ENCODE measurements at places on chromosomes 12 and 14.

GRCh38 chr12:10113075-10113474 is 14.3 kb upstream of the CLEC1A start:
- DNase-seq: no peak

- no peak for DNase-seq
These were observed 373.2 kb downstream of the ATP23 start for GRCh38 chr12:58314610-58315009.

DNA sequence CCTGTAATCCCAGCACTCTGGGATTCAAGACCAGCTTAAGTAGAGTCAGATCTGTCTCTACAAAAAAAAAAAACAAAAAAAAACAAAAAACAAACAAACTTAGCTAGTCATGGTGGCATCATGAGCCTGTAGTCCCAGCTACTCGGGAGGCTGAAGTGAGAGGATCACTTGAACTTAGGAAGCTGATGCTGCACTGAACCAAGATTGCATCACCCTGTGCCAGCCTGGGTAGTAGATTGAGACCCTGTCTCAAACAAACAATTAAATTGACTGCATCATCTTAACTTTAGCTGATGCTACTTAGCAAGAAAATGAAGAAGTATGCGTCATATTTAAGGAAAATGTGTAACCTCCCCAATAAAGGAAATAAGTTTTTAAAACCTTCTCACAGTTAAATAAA is 136.6 kb upstream of the ATXN7L3B start:
- no peak for DNase-seq

DNA sequence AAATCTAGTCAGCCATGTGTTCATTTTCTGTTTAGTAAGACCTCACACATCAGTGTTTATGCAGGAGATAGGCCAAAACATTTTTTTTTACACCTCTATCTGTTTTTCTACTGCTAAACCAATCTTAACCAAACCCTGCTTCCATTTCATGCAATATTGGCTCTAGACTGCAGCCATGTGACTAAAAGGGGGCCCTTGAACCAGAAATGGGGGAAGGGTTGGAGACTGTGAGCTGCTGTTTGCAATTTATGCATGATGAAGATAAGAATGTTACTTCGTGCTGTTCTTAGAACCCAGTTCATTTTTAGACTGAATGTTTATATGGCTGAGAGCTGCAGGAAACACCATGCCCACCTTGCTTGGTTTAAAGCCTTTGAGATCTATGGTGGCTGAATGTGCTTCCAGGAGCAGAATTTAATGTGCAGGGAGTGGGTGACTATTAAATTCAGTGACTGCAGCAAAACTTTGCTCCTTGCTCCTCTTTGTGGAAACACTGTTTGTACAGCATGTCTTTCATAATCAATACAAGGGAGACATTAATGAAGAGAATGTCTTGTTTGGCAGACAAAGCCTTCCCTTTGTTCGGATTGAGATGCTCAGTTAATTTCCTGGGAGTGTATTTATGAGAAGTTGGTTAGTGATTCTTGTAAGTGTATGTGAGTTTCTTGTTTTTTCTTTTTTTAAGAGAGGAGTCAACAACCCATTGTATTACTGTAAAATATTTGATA is 53.6 kb downstream of the CHST11 start:
- no peak for DNase-seq

DNA sequence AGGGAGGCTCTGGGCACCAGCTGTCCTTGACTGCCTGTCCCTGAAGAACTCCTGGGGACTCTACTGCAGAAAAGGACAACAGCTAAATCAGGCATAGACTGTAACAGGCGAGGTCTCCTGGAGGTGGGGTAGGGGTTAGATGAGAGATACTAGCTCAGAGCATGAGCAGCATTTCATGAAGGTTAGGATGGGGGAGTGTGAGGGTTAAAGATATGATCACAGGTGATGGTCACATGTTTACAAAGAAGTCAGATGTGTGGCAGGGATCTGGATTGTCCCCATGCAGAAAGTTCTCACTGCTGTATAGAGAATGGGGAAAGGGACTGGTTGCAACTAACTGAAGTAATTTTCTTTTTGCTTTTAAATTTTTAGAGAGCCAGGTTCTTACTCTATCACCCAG is 26.5 kb downstream of the TMEM229B start:
- DNase-seq: no peak

DNA sequence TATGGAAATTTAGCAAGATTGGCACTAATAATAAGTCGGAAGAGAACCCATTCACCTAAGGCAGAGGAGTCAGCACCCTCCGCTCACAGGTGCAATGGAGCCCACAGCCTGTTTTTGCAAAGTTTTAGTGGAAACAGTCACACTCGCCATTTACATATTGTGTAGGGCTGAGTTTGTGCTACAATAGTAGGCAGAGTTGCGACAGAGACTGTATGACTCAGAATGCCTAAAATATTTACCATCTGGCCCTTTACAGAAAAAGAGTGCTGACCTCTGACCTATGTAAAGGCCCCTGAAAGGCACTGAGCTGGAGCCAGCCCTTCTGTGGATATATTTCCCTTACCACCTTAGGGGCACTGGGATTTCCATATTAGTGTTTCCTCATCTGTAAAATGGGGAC is 79.0 kb downstream of the PRIMA1 start:
- no peak for DNase-seq

GRCh38 chr12:11711651-11712327 is 62.3 kb downstream of the ETV6 start:
- DNase-seq: no peak

GRCh38 chr14:63438065-63438757 is 105.0 kb downstream of the PPP2R5E start:
- DNase-seq: no peak

GRCh38 chr12:15540005-15540404 is 217.7 kb downstream of the PTPRO start:
- no peak for DNase-seq

GRCh38 chr12:92334552-92334951 is 188.9 kb upstream of the BTG1 start:
- no peak for DNase-seq
